ENCODE measurements at places on chromosomes 1 and 21.

- no peak for DNase-seq
Measured at GRCh38 chr1:198780376-198780775, 141.5 kb downstream of the PTPRC start.

GRCh38 chr21:34928637-34929036 is 120.5 kb downstream of the RUNX1 start:
- no peak for DNase-seq

GRCh38 chr1:202590126-202590525 is 120.1 kb downstream of the SYT2 start:
- DNase-seq: no peak

GRCh38 chr1:115056395-115056798 is 26.8 kb downstream of the TSHB start:
- DNase-seq: no peak

GRCh38 chr1:180186831-180187230 is 32.2 kb downstream of the QSOX1 start:
- no peak for DNase-seq

- DNase-seq: no peak
Measured at GRCh38 chr1:112308716-112309115, 87.3 kb upstream of the CTTNBP2NL start.

DNA sequence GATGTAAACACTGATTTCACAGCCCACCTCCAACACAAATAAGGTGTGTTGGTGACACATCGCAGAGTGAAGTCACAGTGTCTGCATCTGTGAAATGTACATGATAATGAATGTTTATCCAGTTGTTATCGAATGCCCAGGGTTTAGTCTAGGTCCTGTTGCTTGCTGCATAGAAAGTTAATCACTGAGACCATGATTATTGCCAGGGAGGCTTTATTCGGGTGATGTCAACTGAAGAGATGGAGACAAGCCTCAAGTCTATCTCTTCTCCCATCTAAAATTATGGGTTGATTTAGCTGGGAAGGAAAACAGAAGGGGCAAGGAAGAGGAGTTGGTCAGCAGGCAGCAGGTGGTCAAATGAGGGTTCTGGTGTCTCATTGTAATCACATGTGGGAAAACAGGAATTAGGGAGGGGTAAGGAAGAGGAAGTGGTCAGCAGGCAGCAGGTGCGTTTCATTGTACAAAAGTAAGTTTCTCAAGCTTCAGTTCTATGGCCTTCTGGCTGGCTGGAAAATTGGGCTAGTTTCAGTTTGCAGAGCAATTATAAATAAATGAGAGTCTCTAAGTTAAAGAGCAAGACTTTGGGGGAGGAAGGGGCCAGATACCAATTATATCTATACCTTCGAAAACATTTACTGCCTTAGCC is 146.3 kb upstream of the DNAH14 start:
- DNase-seq: no peak

- DNase-seq: no peak
Measured at GRCh38 chr1:64845831-64846425, 101.1 kb downstream of the RAVER2 start.

DNA sequence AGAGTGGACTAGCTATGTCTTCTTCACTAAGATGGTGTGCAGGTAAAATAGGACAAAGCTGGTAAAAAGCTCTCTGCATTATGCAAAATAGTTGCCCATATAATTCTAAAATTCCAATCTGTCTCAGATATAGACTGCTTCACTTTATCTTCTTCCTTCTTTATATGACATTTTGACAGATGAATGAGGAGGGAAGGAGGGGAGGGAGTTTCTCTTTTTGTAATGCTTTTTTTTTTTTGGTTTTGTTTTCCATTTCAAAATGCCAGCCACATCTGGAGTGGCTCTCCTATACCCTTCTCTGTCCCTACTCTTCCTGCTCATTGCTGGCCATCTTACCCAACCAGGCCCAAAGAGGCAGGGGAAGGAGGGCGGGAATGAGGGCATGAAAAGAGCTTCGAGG is 24.2 kb upstream of the JUN start:
- no peak for DNase-seq

- no peak for DNase-seq
Measured at GRCh38 chr1:1125945-1126344, 10.1 kb upstream of the C1orf159 start.

DNA sequence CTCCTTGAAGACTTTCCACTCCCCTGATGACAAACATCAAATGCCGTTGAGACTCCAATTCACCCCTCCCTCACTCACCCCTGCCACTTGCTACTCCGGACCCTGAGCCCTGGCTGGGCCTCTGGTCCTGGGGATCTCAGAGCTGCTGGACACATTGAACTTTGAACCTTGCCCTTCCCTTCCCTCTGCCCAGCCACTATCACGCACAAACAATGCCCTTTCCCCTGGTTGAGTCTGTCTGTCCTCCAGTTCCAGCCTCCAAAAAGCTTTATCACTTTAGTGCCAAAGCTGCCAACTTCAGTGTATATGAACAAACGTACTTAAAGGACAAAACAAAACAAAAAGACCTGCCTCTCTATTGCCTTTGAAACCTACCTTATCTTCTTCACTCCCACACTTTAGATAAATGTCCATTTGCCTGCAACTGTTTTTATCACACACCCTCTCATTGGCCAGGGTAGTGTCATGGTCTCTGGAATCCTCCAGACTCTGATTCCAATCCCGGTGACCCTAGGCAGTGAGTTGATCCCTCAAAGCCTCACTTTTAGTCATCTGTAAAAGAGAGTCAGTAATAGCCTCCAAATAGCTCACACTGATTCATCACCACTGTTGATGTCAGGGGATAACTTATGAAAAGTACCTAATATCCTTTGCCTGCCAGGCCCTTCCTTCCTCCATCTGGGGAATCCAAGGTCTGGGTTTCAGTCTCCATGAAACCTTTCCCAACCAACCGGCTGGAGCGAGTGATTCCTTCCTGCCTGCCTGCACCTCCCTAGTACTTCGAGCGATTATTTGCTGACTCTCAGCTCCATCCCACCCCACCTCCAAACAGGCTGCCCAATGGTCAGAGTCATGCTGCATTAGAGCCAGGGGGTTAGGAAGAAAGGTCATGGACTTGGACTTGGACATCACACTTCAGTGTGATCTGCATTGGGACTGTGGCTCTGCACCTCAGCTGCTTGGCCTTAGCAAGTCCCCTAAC is 15.9 kb upstream of the SPOCD1 start:
- DNase-seq: no peak

GRCh38 chr1:113210248-113210647 is 137.2 kb downstream of the LRIG2 start:
- no peak for DNase-seq

DNA sequence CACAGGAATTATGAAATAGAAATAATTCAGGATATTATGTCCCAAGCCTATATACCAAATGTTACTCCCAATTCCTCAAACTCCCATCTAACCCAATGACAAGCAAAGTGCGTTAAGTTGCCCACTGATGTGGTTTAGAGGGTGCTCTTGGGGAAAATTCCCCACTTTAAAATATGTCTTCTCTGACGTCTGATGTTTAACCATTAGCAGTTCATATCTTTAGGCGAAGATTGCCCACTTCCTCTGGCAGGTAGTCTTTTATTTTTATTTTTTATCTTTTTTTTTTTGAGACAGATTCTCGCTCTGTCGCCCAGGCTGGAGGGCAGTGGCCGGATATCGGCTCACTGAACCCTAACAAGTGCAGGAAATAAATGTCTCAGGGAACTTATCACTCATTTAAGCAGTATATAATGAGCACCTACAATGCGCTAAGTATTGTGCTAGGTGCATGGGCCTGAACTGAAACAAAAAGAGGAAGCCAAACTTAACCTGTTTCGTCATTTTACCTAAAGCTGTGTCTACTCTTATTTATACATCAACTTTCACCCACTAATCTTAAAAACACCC is 1.3 kb upstream of the LYST start:
- DNase-seq: no peak

DNA sequence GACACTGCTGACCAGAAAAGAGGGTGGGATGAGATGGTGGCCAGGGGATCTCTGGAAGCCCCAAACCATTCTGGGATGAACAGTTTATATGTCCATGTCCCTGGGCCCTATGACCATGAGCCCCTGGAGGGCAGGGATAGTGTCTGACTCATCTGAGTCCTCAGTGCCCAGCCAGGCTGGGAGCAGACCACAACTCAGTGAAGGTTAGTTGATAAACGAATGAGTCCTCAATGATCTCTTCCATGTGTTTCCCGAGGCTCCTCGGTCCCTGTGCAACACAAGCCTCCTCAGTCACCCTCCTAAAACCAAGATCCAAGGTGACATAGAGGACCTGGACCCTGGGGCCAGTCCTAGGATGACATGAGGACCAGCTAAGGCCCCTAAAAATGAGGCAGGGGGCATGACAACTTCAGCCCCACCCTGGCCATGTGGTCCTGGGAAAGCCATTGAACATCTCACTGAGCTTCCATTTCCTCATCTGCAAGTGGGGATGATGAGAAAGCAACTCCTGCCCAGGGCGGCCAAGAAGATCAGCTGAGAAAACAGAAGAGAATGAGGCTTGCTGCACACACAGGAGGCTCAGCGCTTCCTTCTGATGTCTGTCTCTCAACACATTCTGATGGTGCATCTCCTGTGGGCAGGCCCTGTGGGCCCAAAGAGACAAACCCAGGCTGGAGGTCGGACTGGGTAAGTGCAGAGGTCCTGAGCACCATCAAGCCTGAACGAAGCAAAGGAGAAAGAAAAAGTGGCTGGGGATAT is 86.3 kb downstream of the GLIS1 start:
- DNase-seq: no peak

DNA sequence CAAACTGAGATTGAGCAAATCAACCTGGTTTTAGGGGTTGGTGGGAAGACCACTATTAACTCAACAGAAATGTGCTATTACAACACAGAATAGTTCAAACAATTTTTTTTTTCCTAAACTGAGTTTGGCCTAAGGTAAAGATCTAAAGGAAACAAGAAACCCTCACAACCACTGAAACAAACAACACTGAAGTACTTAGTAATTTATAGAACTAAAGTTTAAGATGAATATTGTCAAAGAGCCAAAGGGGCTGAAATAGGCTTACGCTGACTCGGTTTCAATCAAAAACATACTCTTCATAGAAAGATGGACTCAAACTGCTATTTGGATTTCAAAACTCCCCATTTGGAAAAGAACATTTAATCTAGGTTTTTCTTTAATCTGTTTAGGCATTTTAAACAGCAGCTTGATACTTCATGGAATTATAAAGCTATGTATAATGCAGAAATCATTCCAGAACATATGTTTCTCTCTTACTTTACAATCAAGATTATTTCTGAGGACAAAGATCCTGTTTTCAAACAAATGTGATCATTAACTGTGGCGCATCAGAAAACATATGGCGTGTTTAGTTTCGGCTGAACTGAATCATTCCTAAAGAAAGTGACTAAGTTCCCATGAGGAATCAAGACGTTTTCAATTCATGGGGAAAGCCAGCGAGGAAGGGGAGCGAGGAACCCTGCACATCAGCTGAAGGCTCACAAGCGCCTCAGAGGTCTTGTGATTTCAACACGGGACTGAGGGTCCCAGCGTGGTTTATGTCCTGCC is 62.7 kb downstream of the SYT6 start:
- no peak for DNase-seq

DNA sequence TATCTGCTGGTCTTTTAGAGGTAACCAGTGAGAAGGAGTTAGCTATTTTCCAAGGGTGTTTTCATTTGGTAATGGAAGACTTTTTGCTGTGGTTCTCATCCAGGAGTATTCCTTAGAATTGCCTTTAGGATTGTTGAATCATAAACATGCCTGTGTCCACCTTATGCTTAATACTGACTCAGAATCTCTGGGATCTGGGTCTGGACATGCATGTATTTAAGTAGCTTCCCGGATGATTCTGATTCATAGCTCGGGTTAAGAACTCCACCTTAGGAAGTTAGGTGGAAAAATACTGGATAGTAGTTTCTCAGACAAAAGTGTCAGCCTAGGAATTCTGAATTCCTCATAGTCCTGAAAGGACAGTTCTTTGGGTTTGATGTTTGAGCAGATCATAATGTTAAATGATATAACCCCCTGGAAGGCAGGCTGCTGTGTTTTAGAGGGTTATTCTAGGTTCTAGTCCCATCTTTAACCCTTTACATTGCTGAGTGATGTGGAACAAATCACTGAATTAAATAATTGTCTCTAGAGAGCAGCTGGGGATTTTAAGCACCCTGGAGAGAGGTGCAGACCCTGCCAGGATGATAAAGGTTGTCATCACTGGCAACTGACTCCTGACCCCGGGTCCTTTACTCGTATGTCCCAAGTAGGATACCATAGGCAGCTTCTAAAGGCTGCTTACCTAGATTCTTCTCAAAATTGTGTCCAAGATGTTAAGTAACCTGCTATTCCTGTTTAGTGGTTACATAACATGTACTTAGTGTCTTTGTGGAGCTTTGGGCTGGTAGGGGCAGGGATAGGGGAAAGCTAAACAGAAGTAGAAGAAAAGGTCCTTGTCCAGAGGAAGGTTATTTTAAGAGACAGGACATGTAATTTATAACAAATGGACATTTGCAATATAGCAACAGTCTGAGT is 14.5 kb upstream of the C4BPB start:
- no peak for DNase-seq

GRCh38 chr1:202873026-202873425 is 15.9 kb downstream of the RABIF start:
- DNase-seq: no peak

DNA sequence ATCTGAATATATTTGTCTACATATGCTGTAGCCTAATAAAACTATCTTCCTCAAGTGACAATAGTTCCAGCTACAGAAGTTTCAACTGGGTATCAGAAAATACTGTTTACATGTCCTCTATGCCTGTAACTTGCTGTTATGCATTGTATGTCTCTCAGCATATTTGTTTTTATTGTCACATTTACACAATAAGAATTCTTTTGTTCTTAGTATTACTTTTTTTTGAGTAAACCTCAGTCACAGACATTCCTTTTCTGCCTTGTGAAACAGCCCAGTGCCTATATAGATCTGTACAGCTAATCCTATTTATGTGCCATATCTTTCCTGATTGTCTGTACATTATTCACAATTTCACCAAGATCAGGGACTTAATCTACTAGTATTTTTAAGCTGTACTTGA is 565.2 kb downstream of the NEGR1 start:
- no peak for DNase-seq

DNA sequence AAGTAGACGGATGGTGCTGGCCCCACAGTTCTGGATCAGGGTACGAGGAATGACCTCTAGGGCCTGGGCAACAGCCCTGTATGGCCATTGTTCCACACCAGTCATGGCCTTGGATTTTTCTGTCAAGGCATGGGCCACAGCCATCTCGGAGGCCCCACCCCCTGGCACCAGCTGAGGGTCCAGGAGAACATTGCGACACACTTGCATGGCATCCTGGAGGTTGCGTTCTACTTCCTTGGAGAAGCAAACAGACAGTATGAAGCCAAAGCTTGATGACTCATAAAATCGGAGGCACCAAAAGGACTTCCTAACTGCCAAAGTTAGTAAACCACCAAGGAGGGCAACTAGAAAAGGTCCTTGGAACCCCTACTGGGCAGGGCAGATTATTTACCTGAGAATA is 11.9 kb upstream of the VHLL start:
- no peak for DNase-seq

DNA sequence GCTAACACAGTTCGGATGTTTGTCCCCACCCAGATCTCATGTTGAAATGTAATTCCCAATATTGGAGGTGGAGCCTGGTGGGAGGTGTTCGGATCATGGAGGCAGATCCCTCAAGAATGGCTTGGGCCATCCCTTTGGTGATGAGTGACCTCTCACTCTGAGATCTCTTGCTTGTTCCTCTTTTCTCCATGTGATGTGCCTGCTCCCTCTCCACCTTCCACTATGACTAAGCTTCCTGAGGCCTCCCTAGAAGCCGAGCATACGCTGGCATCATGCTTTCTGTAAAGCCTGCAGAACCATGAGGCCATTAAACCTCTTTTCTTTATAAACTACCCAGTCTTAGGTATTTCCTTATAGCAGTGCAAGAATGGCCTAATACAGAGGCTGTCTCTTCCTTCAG is 8.1 kb upstream of the PLA2G5 start:
- DNase-seq: no peak
